GM04503 (cell line): ENCODE measurements at places on chromosomes 1 and 21.

GRCh38 chr1:207815913-207816291 is 64.0 kb downstream of the CD46 start:
- no peak for DNase-seq

GRCh38 chr21:39079617-39080016 is 103.6 kb downstream of the PSMG1 start:
- no peak for DNase-seq

- no peak for DNase-seq
These were observed 32.5 kb downstream of the PKNOX1 start for GRCh38 chr21:43006874-43007208.

GRCh38 chr1:205582046-205582445 is 49.8 kb downstream of the ELK4 start:
- no peak for DNase-seq

DNA sequence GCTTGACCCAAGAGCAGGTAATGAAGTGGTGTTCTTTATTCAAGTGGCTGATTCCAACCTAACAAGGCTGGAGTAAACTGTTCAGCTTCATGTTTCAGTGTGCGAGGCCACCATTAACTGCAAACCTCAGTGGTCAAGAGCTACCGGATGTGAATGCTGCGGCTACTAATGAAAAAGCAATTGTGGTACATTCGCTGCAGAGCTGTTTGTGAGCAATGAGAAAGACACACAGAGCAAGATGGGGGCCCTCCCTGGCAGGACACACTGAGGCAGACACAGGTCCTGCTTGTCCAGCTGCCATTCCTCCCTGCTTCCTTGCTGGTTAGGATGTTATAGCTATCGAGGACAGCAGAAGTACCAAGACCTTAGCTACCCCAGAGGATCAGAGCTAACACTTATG is 26.1 kb downstream of the SYF2 start:
- DNase-seq: no peak

- no peak for DNase-seq
These were observed 452.1 kb downstream of the TTLL7 start for GRCh38 chr1:83546874-83547273.

DNA sequence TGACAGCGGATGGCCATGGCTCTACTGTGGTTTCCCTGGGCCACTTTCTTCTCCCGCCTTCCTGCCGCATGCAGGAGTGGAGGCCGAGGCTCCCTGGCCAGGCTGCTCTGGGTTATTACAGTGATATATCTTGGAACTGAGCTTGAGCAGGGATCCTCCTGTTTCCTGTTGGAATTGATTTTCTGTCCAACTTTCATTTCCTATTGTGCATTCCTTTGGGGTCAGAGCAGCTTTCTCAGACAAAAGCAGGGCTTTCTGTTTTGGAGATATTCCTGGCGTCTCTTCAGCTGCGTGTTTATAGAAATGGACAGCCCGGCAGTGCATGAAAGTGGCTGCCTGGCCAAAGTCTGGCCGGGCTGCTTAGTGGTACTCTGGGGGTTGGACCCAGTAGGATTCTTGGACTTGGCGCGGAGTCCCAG is 146.4 kb downstream of the KIF26B start:
- DNase-seq: no peak

DNA sequence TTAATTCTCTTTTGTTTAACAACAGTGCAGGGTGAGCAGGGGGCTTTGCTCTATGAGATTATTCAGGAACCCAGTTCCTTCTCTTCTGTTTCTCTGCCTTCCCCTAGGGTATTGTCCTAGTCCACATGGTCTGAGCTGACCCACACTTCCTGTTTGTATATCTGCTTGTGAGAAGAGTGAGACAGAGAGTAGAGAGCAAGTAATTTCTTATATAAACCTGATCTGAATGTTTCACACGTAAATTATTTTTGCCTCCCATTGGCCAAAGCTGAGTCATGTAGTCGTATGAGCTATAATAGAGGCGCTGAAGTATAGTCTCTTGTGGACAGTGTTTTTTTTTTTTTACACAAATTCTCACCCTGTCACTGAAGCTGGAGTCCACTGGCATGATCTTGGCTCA is 134.2 kb upstream of the SERTAD4 start:
- DNase-seq: no peak

- DNase-seq: no peak
These were observed 27.5 kb downstream of the COA7 start for GRCh38 chr1:52670604-52671003.

GRCh38 chr1:33971913-33972312 is 108.0 kb downstream of the HMGB4 start:
- no peak for DNase-seq

- DNase-seq: no peak
These were observed 641.5 kb upstream of the PLXNA2 start for GRCh38 chr1:208885650-208886049.

GRCh38 chr21:31558189-31558961 is 101.1 kb upstream of the SOD1 start:
- no peak for DNase-seq

DNA sequence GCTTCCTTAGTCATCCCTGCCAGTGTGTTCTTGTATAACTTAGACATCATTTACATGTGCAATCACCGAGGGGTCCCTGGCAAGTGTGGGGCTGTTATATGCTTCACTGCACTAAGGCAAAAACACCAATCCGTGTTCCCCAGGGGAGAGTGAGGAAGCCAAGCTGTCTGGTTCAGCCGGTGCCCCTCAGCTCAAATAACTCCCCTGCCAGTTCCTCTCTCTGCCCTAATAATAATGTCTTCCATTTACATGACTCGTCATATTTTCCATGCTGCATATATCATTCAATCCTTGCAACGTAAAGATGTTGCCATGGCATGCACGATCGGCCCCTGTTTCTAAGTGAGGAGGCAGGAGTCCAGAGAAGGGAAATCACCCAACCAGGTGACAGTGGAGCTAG is 24.4 kb upstream of the NDC1 start:
- DNase-seq: no peak

DNA sequence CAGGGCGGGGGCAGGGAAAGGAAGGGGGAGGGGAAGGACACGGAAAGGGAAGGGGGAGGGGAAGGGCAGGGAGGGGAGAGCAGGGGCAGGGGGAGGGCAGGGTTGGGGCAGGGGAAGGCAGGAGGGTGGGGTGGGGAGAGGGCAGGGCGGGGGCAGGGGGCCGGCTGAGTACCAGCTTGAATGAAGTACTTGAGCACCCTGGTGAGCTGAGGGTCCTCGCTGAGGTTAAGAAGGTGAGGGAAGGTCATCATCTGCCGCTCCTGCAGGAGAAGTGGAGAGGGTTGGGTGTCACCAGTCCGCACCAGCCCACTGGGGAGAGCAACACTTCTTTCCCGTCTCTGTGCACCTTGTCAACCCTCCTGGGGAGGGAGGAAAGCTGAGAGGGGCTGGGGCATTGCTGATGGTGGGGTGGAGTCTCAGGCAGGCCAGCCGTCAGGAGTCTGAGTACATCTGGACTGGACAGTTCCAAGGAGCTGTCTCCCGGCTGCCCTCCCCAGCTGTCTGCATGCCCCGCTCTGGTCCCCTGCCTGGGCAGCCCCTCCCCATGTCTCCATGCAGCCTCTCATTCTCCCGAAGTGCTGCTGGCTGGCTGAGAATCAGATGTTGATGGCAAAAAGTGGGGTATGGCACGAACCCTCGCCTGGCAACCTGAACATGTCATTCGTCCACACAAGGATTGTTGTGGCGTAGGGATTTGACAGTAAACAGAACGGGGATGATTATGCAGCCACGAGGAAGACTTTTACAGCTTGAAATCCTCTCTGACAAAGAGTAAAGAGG is 70.0 kb downstream of the SCCPDH start:
- no peak for DNase-seq

- DNase-seq: no peak
These were observed 177.3 kb upstream of the TMEM51 start for GRCh38 chr1:14976256-14976655.

- DNase-seq: peak; percentile 17
These were observed 299.0 kb downstream of the TPR start for GRCh38 chr1:186076006-186076405.

GRCh38 chr1:156584813-156585212 is 5.3 kb downstream of the TTC24 start:
- DNase-seq: no peak

GRCh38 chr1:224185208-224185607 is 2.2 kb downstream of the DEGS1 start:
- DNase-seq: no peak

- no peak for DNase-seq
These were observed 50.1 kb downstream of the NDUFS5 start for GRCh38 chr1:39076127-39076798.

DNA sequence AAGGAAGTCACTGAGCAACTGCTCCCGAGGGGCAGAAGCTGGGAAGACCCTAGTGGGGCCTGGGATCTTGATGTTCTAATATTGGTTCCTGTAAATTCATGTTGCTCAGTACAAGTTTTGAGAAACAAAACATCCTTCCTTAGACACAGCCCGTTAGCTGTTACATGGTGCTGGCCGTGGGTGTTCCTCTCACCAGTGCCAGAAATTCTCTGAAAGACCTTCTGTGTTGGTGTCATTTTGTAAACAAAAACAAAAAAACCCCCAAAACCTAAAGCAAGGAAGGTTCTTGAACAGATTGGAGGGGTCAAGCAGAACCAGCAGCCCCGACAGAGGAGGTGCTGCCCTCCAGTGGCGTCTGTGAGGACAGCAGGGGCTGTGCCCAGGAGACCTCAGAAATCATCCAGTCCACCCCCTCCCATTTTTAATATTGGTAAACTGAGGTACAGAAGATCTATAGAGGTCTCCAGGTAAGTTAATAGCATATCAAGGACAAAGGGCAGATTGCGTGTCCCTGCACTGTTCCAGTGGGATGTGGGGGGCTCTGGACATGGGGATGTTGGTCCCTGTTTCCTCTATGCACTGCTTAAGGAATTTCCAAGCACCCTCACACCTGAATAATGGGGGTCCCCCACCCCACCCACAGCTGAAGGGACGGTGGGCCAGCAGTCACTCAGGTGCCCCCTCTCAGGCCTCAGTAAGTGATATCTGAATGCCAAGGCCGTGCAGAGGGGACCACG is 38.2 kb downstream of the SLC2A7 start:
- DNase-seq: peak; percentile 10

DNA sequence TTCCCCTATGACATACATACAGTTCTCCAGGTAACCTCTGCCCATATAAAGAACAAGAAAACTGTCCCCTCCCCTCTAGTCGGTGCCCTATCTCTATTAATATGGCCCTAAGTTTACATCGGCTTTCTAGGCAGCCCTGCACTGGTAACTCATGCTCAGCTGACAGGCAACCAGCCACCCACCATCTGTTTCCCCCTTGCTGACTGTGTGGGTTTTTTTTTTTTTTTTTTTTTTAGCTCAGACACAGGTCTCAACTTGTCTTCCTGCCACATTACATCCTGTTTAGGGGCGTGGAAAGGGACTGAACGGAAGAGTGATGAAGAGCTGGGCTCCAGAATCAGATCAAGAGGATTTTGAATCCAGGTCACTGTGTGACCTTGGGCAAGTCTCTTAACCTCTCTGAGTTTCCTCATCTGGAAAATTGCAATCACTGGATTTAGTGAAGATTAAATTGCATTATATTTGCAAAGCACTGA is 14.0 kb downstream of the LAPTM5 start:
- DNase-seq: no peak

GRCh38 chr1:180151508-180151907 is 3.2 kb upstream of the QSOX1 start:
- DNase-seq: peak; percentile 73

GRCh38 chr1:63813829-63814277 is 40.0 kb downstream of the ROR1 start:
- peak; percentile 87 for DNase-seq

DNA sequence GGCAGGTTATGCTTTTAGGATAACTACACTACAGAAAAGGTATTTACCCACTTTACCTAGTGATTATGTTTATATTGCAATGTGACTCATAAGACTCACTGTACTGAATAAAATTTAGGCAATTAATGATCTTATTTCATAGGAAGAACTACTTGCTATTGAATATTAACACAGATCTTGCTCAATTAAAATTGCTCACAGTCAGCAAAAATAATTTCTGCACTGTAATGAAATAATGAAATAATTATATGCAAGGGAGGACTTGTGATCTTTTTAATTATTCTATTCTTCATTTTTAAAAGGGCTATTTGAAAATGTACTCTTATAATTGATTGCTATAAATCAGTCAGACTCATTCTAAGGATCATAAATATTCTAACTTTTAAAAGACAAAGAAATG is 48.0 kb upstream of the FOXD3 start:
- DNase-seq: no peak

DNA sequence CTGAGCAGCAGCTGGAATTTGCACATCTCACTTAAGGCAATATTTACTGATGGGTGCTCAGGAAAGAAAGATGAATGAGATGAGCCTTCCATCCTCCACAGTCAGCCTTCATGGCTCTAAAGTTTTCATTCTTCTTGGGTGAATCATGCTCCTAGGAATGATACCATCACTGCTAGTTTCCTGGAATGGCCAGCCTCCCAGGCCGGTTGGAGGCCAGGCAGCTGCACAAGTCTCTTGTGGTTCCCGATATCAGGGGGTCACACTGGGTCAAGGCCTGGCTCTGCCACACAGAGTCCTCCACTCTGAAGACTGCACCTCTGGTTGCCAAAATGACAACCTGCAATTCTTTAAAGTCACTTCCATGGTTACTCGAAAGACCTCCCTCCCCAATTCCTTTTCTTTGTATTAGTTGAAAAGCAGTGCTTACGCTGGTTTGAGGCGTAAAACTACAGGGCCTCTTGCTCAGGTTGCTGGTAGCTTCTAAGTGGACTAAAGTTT is 46.2 kb upstream of the PALMD start:
- DNase-seq: peak; percentile 80

DNA sequence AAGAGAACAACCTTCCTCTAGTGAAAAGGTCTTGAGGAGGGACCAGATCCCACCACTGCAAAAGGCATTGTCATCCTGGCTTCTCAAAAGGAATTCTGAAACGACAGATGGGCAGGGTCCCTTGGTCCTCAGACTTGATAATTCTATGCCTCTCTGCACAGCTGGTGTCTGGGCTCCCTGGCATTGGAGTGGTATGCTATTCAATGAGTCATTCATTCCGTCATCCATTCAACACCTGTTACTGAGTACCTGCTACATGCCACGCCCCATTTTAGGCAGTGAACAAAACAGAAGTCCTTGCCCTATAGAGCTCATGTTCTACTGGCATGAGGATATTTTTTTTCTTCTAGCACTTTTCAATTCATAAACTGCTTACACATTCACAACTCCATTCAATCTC is 45.8 kb upstream of the HMGB4 start:
- no peak for DNase-seq

- no peak for DNase-seq
These were observed 130.1 kb upstream of the SOD1 start for GRCh38 chr21:31529406-31529805.
